ENCODE measurements at places on chromosomes 7 and 10.

GRCh38 chr10:112039823-112040222, 143.7 kb downstream of the GPAM start:
- DNase-seq: no peak

DNA sequence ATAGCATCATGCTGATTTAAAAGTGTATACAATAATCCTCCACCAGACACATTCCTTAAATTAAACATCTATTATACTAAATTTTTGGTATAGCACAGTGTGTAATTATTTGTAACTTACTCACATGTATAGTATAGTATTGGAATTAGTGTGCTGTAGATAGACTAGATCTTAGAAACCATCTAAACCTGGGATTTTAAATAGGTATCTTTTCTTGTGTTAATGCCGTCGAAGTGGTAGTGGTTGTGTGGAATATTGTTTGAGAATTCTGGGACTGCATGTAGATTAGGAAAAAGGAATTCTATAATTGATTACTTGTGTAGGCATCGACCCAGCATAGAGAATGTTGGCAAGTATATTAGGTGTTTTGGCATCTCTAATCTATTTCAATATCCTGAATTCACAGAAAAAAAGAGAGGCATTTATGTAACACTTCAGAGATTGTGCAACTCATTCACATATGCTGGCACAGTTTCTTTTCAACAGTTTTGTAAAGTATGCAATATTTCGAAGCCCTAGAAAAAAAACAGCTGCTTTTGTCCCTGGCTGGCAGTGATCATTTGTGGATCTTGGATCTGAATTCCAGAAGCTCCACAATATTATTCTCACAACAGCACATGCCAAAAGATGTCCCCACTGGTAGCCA, 145.5 kb upstream of the AGR3 start:
- DNase-seq: peak; percentile 56

GRCh38 chr7:85775431-85775830, 588.6 kb upstream of the SEMA3D start:
- no peak for DNase-seq

DNA sequence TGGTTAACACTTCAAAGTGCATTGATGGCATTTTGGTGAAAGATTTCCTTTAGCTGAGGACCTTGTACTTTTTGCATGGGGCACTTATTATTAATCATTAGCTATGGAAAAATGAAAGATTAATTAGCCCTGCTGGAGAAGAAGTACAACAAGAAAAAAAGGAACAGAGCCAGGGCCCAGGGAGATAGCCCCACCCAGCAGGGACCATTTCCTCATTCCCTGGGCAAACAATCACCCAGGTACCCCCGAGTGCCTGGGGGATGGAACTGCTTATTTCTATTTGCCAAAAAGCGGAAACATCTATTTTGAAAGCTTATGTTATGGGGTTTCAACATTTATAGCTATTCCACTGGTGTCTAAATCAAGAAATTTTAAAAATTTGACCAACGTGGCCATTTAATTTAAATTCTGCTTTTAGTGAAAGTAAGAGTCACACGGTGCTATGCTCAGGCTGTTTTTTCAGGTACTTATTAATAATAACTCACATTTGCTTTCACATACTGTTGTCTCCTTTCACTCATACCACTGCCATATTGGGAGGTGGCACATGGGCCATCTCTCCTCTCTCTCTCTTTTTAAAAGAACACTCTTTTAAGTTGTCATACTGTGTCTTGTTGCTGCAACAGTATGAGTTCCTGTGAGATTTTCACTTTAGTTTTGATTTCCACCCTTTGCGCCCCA, 143.6 kb upstream of the KIF5B start:
- DNase-seq: no peak

DNA sequence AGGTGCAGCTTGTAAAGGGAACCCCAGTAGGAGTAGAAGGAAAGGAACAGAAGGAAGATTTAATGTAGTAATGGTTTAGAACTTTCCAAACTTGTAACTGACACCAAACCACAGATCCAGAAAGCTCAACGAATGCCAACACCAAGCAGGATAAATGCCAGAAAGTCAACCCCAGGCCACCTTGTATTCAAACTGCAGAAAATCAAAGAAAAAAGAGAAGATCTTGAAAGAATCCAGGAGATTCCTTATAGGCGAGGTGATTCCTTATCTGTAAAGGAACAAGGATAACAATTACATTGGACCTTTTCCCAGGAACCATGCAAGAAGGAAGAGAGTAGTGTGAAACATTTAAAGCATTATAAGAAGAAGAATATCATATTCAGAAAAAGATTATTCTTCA, 93.6 kb downstream of the NKX6-2 start:
- DNase-seq: no peak

GRCh38 chr10:23293973-23294590, 50.5 kb downstream of the C10orf67 start:
- no peak for DNase-seq

- DNase-seq: no peak
Measured at GRCh38 chr7:106206826-106207541, 77.8 kb downstream of the NAMPT start.
